ENCODE measurements at places on chromosomes 6 and 20.
A peak's percentile ranks its signal among the peaks of the same experiment; 100 is the strongest.

DNA sequence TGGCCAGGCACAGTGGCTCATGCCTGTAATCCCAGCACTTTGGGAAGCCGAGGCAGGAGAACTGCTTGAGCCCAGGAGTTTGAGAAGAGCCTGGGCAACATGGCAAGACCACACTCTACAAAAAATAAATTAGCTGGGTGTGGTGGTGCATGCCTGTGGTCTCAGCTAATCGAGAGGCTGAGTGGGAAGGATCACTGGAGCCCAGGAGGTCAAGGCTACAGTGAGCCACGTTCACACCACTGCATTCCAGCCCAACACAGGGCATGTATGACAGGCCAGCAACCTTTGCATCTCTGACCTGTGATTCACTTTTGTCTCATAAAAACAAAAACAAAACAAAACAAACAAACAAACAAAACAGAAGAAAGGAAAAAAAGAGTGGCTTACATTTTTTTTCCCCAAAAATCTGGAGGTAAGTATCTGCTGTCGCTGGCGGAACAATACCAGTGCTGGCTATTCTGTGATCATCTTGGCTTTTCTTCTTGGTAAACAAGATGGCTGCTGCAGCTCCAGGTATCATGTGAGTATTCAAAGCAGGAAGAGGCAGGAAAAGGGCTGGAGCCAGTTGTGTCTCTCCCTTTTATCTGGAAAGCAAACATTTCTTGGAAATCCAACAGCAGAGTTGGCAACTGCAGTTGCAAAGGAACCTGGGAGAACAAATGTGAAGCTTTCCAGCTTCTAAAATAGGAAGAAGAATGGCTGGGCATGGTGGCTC, 40.4 kb upstream of the ZMYND8 start:
- no peak for ATAC-seq

- no peak for ATAC-seq
Observed at GRCh38 chr6:2215342-2215741, 30.1 kb downstream of the GMDS start.

- no peak for ATAC-seq
Observed at GRCh38 chr20:36812594-36813463, 39.3 kb upstream of the DSN1 start.

- ATAC-seq: peak; percentile 9
Observed at GRCh38 chr6:44009425-44010321, 117.6 kb downstream of the MRPL14 start.

GRCh38 chr6:72519871-72520270, 102.0 kb upstream of the KCNQ5 start:
- no peak for ATAC-seq

GRCh38 chr20:15248618-15249395, 911.4 kb upstream of the FLRT3 start:
- ATAC-seq: no peak

DNA sequence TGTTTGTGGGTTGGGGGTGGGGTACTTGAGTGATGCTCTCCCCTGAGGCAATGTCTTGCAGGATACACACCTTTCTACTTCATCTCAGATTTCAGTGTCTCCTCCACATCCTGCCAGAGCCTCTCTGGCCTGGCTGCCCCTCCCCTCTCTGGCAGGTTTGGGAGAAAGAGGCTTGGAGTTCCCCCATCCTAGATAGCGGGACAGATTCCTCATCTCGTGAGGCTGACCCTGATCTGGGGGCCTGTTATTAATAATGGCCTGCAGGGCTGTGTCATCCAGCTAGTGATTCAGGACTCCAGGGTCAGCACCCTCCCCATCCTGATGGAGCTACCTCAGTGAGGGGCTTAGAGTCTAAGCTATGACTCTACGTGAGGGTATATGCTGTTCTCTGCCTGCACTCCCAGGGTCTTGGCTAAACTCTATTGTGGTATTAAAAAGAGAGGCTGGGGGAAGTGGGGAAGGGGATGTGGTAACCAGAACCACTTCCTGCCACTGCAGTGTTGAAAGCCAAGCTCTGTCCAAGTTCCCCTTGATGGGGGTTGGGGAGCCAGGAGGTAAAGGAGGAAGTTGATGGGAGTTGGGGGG, 3.7 kb upstream of the MMP9 start:
- no peak for ATAC-seq

DNA sequence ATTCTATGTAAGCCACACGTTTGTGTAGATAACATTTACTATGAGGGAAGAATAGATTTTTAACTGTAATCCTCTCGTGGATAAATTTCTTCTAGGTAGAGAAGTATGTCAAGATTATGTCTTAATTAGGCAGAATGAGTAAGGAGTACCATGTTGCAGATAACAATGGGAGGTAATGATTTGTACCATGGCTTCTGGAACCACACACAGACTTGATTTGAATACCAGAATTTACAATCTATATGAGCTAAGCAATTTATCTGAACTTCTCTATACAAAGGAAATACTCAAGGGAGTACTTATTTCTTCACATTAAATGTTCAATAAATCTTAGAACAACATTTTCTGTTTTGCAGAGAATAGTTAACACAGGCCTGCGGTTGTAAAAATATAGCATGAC, 51.5 kb downstream of the RPS12 start:
- no peak for ATAC-seq

- ATAC-seq: no peak
Observed at GRCh38 chr20:41174782-41175181, 37.4 kb downstream of the PLCG1 start.

GRCh38 chr6:119961450-119961849, 611.9 kb upstream of the MAN1A1 start:
- ATAC-seq: no peak

DNA sequence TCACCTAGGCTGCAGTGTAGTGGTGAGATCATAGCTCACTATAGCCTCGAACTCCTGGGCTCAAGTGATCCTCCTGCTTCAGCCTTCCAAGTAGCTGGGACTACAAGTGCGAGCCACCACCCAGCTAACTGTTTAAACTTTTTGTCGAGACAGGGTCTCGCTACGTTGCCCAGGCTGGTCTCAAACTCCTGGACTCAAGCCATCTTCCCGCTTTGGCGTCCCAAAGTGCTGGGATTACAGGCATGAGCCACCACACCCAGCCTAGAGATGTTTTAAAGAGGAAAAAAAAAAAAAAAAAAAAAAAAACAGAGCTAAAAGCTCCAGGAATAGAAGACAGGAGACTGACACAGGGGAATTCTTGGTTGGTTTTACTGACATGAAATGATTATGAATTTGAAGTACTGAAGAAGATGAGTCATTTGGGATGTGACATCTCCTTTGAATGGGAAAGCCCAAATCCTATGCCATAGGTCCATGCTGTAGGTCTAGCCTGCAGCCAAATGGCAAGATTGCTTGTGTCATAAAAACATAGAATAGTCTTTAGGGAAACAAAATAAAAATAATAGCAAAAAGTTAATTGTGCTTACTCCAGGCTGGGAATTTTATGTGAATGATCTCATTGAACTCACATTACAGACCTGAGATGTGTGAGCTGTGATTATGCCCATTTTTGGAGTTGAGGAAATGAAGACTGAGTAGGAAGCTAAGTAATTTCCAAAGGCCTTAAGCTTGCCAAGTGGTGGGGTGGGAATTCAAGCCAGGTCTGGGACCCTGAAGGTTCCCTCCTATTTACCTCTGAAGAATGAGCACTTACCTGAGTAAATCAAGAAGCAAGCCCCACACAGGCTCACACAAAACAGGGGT, 24.3 kb upstream of the NHSL1 start:
- no peak for ATAC-seq

All from SK-N-SH treated with all-trans-retinoic acid at 6 μM for 48 hours (cell line).